ENCODE measurements at places on chromosomes 1 and 21.
A peak's percentile ranks its signal among the peaks of the same experiment; 100 is the strongest.

DNA sequence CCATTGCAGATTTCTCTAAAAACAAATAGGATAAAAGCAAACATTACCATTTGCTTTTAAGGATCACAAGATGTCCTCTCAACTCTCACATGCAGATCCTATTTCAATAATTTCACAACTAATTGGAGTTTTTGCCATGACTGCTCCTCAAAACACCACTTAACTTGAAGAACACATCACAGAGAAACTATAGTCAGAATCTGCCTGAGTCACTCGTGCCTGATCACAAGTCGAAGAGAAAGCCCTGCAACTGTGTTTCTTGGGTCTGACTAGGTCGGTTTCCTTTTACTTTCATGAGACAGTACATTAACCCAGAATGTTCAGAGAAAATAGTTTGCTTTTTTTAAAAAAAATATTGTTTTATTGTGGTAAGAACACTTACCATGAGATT, 46.3 kb upstream of the SMYD2 start:
- no peak for DNase-seq

DNA sequence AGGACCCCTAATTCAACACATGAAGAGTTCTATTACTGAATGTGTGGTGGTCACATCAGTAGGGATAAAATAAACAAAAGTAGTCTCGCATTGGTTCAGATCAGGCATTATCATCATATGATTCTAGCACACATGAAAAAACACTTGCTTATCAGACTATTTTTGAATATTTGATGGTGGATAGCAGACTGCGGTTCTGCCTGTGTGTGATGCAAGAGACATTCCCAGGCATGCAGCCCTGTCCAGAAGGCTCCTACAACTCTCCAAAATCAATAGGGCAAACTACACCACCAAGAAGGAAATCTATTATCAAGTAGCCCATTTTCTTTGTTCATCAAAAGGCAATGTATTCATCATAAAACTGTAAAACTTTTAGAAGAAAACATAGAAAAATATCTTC, 304.7 kb downstream of the DUSP10 start:
- DNase-seq: no peak

DNA sequence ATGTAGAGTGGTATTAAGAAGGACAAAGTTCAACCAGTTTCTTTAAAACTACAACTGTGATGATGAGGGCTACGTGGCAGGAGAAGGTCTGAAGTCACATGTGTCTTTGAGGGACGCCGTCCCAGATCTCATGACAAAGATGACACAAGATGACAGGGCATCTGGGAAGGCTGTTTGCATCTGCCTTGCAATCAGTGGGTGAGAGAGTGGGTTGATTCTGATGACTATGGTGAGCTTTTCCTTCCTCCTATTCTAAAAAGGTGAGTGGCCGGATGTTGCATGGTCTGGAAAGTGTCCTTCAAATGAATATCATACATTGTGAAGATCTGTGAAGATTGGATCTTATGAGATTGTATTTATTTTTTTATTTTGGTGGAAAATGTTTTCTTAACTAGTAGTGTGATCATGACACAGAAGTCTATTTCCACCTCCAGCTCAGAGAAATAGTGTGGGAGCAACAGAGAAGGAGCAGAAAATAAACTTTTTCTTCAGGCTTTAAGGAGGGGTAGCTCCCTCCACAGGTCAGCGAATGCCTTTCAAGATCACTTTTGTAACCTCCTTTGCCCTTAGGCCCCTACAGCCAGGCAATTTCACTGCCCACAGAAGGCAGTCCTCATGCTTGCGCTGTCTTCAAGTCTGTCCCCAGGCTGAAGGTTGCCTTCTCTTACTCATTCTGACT, 76.0 kb upstream of the ATF3 start:
- no peak for DNase-seq

DNA sequence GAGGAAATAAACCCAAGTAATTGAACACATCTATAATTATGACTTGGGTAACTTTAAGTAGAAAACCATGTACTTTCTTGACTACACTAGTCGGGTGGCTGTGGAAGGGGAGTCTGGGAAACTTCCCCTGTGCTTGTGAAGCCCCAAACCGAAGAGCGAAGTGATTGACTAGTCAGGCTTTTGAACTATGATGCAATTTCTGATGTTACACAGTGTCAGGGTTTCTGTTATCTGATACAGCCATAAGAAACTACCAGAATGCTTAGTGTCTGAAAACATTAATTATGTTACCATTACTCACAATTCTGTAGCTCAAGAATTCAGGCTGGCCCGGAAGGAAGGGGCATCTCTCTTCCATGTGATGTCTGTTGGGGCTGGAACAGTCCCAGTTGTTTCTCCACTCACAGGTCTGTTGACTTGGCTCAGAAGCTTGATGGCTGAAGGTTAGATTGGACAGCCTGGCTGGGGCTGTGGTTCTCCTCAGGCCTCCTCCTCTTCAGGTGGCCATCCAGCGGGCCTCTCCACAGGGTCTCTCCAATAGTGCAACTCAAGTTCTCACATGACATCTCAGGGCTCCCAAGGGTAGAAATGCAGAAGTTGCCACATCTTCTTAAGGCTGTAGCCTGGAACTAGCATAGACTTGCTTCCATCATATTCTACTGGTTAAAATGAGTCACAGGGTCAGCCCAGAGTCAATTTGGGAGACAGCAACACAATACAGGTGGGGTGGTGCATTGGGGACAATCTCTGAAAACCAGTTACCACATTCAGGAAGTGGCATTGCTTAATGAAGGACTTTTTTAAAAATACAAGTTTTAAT, 8.3 kb upstream of the C8B start:
- no peak for DNase-seq

DNA sequence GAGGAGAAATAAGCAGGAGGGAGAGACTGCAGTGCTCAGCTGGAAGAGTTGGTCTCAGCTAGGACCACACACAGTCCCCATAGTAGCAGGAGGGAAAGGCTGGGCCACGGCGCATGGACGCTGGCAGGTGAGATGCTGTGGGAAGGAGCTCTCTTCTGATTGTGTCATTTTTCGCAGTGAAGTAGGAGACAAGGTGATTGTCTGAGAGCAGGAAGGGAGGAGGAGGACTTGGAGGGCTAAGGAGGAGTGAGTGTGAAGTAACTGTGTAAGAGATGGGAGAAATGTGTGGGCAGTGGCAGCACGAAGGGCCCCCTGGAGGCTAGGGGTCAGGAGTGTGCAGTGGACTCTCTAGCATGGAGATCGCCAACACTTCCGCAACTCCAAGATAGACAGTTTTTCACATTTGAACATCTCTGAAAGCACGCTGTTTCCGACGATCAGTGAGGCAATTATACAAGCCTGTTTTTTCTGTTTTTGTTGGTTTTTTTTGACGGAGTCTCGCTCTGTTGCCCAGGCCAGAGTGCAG, 26.4 kb upstream of the KCNC4 start:
- DNase-seq: no peak

- DNase-seq: no peak
These were observed 17.5 kb downstream of the KPNA6 start for GRCh38 chr1:32125313-32125712.

DNA sequence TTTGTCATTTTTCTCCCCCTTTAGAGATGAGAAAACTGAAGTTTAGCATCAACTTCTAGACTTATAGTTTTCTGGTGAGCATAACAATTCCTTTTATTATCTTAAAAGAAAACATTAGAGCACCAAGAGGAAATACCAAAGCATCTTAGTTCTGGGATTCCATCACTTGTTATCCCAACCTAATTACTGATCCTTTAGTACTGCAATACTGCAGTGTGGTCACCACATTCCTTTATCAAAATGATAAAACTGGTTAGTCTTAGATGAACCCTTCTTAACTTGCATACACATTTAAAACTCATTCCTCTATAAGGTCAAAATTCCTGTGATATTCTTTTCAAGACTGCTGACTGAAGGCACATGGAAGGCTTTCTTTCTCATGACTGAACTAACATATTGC, 23.1 kb downstream of the SOD1 start:
- DNase-seq: no peak

DNA sequence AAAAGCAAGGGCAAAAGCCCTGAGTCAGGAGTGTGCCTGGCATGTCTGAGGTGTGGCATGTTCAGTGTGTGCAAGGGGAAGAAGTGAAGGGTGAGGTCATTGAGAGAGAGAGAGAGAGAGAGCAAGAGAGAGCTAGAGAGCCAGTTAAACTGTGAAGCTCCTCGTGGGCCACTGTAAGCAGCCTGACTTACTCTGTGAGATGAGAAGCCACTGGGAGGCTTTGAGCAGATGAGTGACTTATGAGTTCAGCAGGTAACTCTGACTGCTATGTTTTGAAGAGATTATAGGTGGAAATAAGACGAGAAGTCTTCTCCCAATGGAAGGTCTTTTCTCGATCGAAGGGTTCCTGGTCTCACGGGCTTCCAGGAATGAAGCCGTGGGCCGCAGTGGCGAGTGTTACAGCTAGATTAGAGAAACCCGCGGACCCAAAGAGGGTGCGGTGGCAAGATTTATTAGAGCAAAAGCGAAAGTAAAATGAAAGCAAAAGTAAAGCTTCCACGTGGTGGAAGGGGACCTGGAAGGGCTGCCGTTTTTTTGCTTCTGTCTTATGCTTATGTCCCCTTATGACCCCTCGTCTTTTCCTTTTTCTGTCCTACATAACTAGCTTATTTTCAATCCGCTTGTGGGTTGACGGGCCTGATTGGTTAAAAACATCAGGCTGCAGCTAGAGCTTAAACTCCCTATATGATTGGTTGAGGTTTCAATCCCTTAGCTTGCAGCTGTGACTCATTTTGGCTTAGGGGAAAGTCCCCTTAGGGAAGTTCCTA, 323.1 kb upstream of the FAM78B start:
- peak; percentile 19 for DNase-seq

GRCh38 chr1:4527819-4528218, 126.6 kb upstream of the AJAP1 start:
- no peak for DNase-seq

DNA sequence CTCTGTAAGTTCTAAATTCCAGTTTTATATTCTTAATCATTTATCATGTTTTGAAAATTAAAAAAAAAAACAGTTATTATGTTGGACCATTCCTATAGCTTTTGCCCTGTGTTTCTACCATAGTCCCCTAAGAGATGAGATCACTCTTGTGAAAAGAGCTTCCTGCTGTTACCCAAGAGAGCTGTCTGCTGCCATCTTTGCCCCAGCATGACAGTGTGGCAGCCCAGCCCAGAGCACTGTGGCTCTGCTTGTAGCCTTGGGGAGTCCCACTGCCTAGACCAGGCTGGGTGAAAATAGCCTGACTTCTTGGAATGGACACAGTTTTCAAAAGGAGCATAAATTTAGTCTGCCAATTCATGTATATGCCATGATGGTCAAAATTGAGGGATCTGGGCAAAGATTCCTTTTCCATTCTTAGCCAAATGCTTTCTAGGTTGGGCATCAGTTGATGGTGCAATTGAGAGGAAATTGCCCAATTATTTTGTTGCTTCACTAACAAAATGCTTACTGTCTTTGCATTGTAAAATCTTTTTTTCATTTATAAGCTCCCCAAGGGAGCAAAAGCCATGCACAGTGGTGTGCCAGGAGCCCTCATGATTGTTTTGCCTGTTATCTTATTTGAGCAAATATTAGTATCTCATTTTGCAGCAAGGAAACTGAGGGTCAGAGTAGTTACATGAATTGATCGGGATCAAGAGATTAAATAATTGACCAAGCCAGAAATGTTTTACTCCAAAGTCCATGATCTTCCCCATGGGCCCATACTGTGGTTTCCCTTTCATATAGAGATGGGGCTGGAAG, 72.8 kb downstream of the ETS2 start:
- no peak for DNase-seq

DNA sequence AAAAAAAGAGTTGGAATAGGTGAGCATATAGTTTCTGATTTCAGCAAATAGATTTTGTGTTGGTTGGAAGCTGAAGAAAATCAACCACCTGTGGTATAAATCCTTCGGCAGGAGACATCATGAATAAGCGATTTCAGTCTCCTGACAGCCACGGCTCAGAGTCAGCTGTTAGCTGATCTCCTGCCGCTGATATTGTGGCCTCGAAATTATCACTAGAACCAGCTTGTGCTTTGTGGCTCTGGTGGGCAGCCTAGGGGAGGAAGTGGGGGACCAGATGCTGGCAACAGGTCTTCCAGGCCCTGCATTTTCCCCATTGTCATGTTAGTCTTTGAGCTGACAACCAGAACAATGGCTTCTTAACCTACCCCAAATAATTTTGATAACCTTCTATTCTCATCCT, 842 bp upstream of the GCSAML start:
- no peak for DNase-seq
